ENCODE measurements at places on chromosomes 5 and 9.

DNA sequence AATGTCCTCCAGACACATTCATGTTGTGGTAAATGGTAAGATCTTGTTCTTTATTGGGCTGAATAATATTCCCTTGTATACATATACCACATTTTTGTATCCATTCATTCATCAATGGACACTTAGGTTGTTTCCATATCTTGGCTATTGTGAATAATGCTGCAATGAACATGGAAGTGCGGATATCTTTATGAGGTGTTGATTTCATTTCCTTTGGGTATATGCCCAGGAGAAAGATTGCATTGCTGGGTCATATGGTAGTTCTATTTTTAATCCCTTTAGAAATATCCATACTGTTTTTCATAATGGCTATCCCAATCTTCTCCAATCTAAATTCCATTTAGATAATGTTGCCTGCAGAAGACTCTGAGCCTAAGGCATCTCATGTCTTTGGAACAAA lies 78.0 kb upstream of the TNC start:
- DNase-seq: no peak

GRCh38 chr5:1877103-1878049 lies 5.3 kb downstream of the IRX4 start:
- no peak for DNase-seq

DNA sequence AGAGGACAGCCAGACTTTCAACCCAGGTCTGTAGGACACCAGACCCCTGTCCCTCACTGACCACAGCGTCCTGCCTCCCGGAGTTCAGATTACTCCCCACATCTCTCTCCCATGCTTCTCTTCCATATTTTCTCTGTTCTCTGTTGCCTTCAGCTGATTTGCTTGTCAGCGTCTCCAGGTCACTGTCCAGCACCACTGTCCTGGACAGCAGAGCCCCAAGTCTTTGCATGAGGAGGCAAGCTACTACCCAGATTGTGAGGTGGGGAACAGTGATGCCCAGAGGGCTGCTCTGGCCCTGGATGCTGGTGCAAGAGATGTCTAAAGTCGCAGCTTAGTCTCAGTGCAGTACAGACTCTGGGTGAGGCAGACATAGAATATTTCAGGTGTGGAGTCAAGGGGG lies 48.0 kb upstream of the C5orf58 start:
- no peak for DNase-seq

DNA sequence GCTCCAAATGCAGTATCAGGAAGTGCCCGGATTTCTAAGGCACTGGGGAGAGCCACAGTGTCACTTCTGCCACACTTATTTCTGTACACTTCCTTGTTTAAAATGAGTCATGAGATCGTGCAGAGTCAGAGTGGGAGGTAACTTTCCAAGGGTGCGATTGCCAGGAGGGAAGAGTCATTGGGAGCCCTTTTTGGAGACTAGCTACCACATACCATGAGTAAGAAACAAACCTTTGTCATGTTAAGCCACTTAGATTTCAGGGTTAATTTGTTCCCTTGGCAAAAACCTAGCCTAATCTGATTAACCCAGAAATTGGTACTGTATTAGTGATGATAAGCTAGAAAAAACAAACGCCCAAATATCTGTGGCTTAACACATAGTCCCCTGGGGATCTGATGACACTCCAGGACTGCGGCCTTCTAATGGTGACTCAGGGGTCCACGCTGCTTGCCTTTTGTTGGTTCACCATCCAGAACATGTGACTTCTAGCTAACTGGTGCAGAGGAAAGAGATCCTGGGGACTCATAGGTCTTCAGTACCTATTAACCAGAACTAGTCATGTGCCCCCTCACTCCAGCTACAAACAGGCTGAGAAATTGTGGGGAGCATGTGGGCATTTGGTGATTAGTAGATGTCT lies 48.6 kb upstream of the TLE1 start:
- DNase-seq: peak; percentile 71

- DNase-seq: no peak
Measured at GRCh38 chr5:132474881-132475496, 15.6 kb downstream of the IRF1 start.

DNA sequence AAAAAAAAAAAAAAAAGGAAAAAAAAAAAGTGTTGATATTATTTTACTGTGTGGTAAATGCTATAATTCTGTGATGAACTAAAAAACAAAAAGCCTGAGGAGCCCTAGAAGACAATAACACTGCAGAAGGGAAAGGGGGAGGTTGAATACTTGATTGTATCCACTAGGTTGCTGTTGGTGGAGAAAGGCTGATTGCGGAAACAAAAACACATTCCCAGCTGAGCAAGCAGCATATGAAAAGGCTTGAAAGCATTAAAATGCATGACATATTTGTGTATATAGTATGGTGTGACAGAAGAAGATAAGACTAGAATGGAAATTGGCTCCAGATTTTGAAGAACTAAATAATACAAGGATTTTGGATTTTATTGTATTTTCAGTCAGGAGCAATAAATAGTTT lies 8.9 kb downstream of the RABGAP1 start:
- no peak for DNase-seq

GRCh38 chr5:121525706-121526105 lies 326.0 kb upstream of the FTMT start:
- DNase-seq: no peak

DNA sequence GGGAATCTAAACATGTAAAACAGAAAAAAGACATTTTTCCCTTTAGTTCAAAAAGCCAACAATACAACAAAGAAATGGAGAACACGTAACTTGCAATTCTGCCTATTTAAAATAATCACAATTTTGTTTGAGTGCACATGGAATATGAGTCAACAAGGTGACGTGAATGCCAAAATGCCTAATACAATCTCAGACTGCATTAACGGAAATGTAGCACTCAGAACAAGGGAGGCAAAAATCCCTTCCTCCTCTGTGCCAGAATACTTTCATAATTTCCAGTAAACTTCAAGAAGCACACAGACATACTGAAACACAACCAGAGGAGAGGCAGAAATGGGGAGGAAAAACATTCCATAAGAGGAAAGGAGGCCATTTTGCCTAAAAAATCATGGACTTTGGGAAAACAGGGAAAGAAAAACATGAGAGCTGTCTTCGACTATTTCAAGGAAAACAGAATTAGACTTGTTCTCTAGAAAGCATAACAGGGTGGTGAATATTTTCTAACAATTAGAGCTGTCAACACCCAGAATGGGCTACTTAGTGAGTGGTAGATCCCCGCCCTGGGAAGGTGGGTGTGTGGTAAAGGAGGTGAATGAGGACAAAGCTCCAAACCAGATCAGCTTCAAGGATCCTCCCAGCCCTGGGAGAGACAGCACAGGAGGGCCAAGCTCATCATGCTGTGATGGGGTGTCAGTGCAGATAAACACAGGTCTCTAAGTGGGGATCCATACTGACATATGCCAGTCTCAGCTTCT lies 48.2 kb downstream of the ABCA1 start:
- DNase-seq: no peak

DNA sequence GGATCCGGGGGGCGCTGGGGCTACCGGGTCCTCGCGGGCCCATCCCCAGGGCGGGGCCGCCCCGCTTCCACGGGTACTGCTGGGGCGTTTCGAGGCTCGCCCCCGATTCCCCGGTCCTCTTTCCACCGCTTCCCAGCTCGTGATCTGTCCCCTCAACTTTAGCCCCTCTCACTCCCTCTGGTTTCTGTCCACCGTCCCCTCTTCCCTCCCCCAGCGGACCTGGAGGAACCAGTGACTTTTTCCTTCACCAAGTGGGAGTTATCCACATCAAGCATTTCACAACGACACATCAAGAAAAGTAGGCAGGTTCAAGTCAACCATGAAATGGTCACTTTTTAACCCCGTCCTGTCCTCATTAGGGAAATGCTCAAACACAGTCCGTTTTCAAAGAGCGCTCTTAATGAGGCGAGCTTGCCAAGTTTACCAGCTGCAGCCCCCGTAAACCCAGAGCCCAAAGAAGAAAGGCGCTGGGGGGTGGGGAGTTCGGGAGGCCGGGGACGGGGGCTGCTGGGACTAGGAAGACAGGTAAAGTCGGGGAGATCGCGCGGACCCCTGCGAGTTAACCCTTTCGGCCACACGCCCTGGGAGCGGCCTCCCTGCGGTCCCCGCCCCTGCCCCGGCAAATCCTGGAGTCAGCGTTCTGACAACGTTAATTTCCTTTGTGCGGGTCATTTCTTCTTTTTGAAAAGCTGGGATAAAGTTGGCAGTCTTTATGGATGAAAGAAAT lies 2.1 kb upstream of the NFIB start:
- DNase-seq: peak; percentile 3

- no peak for DNase-seq
Measured at GRCh38 chr5:110034056-110034600, 344.4 kb downstream of the MAN2A1 start.

DNA sequence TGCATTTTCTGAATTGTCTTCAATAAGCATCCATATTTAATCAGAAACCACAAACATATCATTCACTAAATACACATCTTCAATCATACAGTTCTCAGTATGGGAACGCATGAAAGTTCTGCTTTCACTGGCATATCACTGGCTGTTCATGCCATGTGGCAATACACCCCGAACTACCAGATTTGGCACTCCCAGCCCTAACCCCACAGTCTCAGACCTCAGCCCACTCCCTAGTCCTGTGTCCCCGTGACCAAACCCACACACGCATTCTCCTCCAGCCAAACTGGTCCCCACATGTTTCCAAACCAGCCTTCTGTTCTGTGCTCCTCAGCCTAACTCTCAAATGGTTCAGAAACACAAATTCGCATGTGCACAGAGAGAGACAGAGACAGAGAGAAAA lies 20.6 kb downstream of the KCNMB1 start:
- DNase-seq: no peak

DNA sequence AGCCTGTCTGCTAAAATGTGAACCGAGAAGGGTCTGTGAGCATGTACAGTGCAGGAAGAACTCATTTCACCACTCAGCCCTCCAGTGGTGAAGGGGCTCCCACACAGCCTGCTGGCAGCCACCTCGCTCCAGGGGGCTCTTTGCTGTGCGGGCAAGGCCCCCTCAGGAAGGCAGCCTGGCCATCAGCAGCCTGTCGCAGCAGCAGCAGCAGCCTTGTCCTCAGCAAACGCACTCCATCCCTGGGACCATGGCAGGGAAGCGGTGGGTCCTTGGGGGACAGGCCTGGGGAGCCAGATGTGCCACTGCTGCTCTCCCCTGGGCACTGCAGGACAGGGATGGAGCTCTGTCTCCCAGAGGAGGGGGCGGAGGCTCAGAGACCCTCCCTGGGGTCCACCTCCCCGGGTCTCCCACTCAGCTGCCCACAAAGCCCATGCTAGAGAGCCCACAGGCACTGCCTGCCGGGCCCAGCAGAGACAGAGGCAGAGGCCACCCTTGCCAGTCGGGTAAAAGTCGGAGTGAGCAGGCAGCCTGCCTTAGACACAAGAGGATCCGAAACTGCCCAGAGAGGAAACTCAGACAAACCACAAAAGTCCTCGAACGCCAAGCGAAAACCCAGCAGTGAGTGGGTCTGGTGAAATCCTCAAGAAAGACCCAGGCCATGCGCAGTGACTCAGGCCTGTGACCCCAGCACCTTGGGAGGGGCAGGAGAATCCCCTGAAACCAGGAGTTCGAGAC lies 8.0 kb downstream of the BRD3 start:
- DNase-seq: no peak

DNA sequence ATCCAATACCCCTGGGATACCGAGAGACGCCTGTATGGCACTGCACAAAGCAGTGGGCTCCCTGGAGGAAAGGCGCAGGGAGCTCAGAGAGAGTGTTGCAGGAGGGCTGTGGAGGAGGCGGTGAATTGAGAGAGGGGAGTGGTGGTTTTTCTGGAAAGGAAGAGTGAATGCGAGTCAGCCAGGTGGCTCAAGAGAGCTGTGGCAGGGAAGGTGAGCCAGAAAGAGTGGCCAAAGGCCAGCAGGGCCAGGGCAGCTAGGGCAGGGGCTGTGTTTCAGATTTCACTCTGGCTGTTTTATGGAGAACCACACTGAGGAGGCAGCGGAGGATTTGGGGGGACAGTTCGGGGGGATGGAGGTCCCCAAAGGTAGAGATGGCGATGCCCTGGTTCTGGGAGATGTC lies 13.0 kb upstream of the DAB2IP start:
- no peak for DNase-seq

DNA sequence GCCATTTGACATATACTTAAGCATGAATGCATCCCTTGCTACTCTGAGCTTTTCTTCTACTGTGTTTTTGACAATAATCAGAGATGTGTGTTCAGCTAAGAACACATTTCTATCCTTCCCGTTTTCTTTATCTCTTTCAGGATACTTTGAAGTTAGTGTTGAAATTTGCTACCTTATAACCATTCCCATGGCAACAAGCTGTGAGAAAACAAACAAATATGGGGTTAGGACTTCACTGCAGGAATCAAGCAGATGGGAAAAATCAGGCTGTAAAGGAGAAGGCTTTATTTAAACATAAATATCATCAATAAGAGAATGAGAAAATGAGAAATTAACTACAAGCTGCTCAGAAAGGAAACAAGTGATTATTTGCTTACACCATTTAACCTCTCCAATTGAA lies 35.2 kb downstream of the ZCCHC9 start:
- DNase-seq: no peak

- no peak for DNase-seq
Measured at GRCh38 chr5:10666531-10667299, 94.3 kb downstream of the DAP start.

GRCh38 chr5:39674209-39675082 lies 249.7 kb upstream of the DAB2 start:
- no peak for DNase-seq

GRCh38 chr5:135228222-135228621 lies 170.8 kb downstream of the MACROH2A1 start:
- no peak for DNase-seq

GRCh38 chr5:119238265-119239118 lies 117.3 kb upstream of the TNFAIP8 start:
- DNase-seq: no peak

GRCh38 chr5:2983583-2984300 lies 232.3 kb upstream of the IRX2 start:
- no peak for DNase-seq

DNA sequence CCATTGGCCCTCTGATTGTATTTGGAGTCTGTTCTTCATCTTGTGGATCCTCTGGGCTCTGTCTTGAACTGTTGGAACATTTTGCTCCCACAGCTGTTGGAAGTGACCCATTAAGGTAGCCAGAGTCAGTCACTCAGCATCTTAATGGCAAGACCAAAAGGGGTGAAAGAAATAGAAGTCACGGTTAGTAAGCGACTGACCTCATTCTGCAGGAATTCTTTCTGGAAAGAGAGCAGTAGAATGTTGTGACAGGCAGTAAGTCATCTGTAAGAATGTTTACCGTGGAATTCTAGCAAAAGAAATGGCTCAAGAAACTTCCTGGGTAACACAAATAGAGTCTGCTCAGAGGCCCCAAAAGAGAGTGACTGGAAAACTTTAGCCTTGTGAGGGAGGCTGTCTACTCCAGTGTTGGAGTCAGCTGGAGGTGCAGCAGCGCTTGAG lies 28.6 kb upstream of the TNC start:
- peak; percentile 49 for DNase-seq

DNA sequence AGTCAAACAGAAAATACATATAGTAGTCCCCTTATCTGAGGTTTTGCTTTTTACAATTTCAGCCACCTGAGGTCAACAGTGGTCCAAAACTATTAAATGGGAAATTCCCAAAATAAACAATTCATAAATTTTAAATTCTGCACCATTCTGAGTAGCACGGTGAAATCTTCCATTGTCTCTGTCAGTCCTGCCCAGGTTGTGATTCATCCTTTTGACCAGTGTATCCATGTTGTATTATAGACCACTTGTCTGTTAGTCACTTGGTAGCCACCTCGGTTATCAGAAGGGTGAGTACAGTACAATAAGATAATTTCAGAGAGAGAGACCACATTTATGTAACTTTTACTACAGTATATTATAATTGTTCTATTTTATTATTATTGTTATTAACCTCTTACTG lies 2.8 kb downstream of the CCDC152 start:
- no peak for DNase-seq
